GM20000 (cell line): ENCODE measurements at places on chromosomes 11 and 22.

- DNase-seq: no peak
Observed at GRCh38 chr22:38959590-38959989, 2.2 kb downstream of the APOBEC3A start.

GRCh38 chr11:43818220-43818619 is 62.4 kb upstream of the ALKBH3 start:
- no peak for DNase-seq

- DNase-seq: no peak
Observed at GRCh38 chr11:117917591-117918151, 11.5 kb downstream of the TMPRSS13 start.

DNA sequence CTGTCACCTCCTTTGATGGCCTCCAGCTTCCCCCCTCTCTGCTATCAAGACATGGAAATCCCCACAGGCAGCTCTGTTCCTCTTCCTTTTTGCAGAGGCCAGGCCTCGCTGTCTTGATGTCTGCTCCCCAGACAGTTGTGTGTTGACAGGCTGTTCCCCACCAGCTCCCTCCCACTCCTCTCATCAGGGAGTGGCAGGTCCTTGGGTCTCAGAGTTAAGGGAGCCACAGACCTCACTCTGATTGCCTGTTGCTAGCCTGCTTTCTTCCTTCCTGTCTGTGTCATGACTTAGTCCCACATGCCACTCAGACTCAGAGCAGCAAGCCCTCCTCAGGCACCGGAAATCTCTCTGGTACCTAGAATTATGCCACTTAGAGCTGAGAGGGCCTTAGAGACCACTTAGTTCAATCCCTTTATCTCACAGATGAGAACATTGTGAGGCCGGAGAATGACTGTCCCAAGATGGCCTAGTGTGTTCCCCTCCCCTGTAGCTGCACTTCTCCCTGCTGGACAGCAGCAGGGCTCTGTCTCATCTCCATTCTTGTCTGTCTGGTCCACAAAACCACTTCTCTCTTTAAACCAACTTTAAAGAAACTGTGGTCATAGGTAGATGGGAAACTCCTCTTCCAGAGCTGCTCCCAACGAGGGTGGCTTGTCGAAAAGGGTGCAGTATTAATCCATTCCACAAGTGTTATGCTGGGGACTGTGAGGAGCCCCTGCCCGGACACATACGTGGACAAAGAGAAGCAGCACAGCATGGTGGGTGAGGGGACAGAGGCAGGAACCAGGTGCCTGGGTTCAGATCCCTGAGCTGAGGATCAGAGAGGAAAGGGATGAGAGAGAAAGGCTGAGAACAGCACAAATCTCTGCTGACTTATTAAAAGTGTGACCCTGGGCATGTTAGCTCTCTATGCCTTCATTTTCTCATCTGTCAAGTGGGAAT is 4.2 kb downstream of the AMPD3 start:
- DNase-seq: peak; percentile 74

GRCh38 chr11:31150011-31150410 is 219.5 kb downstream of the DCDC1 start:
- no peak for DNase-seq

DNA sequence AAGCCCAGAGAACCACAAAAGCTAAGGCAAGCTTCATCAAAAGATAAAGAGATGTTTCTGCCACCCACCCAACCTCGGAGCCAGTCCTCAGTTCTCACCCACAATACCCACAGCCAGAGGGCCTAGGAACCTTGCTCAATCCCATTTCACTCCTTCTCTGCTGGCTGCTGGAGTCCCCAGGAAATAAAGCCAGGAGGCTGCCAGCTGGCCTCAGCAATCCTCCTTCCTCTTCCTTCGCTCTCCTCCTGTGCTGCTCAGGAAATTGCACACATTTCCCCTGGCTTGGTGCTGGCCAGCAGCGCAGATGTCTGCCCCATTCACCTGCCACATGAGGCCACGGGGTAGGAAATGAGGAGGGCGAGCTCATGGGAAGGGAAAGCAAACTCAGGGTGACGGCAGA is 91.8 kb upstream of the LDLRAD3 start:
- no peak for DNase-seq

DNA sequence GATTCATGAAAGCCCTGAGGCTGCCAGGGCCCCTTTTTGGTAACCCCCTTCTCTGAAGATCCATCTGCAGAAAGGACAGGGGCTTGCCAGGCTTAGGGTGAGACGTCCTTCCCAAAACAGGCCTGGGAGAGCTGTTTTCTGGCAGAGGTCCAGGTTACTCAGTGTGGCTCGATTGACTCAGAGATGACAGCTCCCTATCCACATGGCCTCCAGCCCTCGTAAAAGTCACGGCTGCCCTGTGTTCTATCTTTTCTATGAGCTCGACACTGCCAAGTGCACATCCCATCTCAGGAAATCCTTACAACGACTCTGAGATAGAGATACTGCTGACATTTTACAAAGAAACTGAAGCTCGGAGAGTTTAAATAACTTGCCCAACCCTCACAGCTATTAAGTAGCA is 20.4 kb downstream of the ADAMTS8 start:
- no peak for DNase-seq

- no peak for DNase-seq
Observed at GRCh38 chr11:46057489-46057888, 63.8 kb downstream of the PHF21A start.

GRCh38 chr11:79440571-79441460 is at the start of gene TENM4:
TSS of gene TENM4 (minus strand) at chr11:79441030. CDS start at chr11:79069944, 371,086 bp downstream.
- DNase-seq: peak; percentile 54

DNA sequence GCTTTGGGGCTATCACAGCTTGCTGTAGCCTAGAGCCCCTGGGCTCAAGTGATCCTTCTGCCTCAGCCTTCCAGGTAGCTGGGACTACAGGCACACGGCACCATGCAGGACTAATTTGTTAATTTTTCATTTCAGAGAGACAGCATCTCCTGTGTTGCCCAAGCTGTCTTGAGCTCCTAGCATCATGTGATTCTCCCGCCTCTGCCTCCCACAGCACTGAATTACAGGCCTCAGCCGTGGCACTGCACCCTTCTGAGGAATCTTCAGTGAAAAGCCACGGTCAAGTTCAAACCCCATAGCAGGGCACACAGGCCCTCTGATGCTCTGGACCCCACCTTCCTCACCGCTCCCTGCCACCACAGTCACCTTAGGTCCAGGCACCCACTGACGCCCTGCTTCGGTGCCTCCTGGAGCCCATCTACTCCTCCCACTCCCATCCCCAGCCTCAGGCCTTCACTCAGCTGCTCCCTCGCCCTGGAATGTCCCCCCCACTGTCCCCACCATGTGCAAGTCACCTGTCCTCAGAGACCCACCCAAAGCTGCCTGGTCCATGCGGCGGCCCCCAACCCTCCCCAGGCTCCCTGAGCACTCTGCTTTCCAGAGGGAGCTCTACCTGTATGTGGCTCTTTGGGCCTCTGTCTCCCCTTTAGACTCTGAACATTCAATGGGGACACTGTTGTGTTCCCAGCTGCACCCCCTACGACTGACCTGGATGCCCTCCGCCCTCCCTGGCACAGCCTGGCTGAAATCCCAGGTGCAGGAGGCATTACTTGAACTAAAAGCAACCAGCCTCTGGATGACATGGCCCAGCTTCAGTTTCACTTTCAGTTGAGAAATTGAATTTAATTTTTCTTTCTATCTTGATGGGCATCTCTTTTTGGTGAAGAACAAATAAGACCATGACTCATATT is 1.6 kb downstream of the APOL2 start:
- DNase-seq: peak; percentile 21

GRCh38 chr11:37078521-37078920 is 480.5 kb upstream of the RAG2 start:
- no peak for DNase-seq

DNA sequence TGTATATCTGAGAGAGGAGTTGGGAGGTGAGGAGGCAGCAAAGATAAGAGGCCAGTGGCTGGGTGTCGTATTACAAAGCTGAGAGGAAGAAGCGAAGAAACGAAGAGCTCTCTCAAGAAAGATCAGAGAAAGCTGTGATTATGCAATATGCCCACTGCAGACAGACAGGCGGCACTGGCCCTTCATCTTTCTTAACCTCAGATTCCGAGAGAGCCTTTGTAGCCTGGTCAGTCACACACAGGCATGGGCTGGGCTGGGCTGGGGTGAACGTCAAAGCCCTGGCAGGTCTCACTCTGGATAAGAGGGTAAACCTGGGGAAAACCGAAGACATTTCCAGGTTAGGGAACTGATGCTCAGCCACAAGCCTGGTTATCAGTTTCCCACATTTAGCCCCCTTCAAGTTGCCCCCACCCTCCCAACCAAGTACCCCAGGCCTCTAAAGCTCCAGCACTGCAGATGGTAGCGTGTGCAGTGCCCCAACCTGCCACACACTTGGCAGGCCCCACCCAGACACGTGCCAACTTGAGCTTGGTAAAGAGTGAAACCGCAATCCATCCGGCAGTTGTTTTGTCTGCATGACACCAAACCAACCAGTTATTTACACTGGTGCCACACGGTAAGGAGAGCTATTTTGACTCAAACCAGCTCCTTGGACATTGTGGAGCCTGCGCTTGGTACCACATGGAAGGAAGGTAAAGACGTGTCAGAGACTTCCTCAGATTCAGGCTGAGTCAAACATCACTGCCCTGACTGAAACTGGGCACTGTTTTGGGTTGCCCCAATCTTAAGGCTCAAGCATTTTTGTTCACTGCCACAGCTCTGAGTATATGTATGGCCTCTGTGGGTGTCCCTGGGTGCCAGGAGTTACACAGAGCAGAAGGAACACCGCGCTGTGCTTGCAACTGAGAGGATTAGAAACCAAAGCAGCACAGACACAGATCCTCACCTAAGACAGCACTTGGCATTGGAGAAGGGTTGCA is 135.9 kb downstream of the FDX1 start:
- no peak for DNase-seq

- DNase-seq: no peak
Observed at GRCh38 chr11:133531971-133532651, at the start of gene OPCML. TSS of gene OPCML (minus strand) at chr11:133532501.

DNA sequence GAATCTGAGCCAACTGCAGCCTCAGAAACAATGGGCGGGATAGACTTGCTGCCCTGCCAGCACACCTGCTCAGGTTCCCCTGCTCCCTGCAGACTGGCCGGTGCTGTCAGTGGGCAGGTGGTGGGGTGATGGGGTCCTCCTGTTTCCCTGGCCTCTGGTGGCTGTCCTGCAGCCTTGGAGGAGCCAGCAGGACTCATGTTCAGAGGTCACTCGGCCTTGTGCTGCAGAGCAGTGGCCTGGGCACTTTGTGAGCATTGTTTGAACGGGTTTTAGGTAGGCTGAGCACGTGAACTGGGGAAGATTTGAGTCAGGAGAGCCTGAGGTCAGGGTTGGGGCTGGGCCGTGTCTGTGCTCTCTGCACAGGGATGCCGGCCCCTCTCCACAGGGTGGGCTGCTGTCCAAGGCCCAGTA is 17.6 kb downstream of the PPIL2 start:
- no peak for DNase-seq

GRCh38 chr11:104122011-104122635 is 41.8 kb downstream of the PDGFD start:
- no peak for DNase-seq

GRCh38 chr11:116376547-116376946 is 396.2 kb downstream of the BUD13 start:
- DNase-seq: no peak

GRCh38 chr11:70476669-70477068 is 78.3 kb downstream of the CTTN start:
- DNase-seq: no peak

DNA sequence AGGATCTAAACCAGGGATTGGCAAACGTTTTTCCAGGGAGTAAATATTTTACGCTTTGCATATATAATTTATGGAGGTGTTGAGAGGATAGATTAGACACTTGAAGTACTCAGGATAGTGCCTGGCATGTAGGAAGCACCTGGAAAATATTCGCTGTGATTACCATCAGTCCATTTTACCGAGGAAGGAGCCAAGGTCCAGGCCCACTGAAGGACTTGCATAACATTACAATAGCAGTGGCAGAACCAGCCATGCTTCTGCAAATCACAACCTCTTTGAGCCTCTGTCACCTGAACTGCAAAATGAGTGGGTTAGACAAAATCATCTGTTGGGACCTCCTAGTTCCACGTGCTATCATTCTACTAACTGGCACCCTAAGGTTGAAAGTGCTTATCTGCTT is 5.4 kb downstream of the FUT4 start:
- no peak for DNase-seq

DNA sequence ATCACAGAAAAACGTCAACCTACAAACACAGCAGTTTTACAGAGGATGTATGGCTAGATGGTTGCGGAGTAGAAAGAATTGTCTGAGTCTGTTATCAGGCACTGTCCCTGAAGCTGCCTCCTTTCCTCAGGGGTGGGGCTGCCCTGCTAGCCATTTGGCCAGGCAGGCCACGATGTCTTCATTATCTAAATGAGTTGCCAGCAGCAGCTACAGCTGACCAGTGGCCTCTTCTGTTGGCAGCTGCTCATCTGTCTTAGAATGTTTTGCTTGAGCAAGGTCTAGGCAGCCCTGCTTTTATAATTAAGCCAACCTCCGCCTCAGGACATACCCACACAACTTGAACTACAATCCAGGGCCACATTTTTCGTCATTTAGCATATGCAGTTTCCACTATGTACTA is 17.5 kb downstream of the SLC6A5 start:
- DNase-seq: no peak

GRCh38 chr11:28675183-28675582 is 567.0 kb downstream of the METTL15 start:
- no peak for DNase-seq

DNA sequence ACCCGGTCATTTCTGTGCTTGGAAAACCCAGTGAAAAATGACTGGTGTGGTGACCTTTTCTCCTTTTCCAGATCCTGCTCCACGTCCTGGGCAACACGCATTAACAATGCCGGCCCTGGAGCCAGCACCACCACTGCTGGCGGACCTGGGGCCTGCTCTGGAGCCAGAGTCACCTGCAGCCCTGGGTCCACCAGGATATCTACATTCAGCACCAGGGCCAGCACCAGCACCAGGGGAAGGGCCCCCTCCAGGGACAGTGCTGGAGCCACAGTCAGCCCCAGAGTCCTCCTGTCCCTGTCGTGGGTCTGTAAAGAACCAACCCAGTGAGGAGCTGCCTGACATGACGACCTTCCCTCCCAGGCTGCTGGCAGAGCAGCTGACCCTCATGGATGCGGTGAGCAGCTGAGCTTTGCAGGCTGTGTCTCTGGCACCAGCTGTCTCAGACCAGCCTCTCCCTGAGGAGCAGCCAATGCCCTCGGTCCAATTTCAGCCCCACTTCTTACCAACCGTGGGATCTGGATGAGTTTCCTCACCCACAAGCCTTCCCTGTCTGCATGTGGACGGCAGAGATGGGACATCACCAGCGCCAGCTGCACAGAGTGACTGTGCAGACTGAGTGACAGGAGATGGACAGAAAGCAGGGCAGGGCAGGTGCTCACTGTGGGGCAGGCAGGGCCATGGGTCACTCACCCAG is 1.9 kb downstream of the RGL4 start:
- DNase-seq: no peak

- no peak for DNase-seq
Observed at GRCh38 chr11:122706291-122707088, 51.0 kb downstream of the UBASH3B start.

- peak; percentile 69 for DNase-seq
Observed at GRCh38 chr11:60367009-60367408, 11.3 kb upstream of the MS4A7 start.

- no peak for DNase-seq
Observed at GRCh38 chr11:12526789-12527188, 147.4 kb upstream of the TEAD1 start.
